ENCODE measurements at places on chromosomes 1 and 21.

DNA sequence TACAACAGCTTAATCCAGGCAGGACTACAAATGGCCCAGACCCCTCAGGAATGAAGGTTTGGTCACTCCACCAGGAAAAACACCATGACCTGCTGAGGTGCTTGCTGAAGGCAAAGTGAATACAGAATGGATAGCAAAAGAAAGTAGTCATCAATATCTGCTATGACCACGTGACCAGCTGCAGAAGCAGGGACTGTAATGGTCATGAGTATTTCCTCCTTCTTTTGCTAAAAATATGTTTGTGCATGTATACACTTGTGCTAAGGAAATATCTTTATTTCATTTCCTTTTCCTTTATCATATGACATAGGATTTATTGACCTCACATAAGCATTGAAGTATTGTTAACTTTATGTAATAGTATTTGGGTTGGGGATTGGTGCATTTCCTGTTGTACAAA, 26.4 kb upstream of the GOLT1A start:
- DNase-seq, result no peak

DNA sequence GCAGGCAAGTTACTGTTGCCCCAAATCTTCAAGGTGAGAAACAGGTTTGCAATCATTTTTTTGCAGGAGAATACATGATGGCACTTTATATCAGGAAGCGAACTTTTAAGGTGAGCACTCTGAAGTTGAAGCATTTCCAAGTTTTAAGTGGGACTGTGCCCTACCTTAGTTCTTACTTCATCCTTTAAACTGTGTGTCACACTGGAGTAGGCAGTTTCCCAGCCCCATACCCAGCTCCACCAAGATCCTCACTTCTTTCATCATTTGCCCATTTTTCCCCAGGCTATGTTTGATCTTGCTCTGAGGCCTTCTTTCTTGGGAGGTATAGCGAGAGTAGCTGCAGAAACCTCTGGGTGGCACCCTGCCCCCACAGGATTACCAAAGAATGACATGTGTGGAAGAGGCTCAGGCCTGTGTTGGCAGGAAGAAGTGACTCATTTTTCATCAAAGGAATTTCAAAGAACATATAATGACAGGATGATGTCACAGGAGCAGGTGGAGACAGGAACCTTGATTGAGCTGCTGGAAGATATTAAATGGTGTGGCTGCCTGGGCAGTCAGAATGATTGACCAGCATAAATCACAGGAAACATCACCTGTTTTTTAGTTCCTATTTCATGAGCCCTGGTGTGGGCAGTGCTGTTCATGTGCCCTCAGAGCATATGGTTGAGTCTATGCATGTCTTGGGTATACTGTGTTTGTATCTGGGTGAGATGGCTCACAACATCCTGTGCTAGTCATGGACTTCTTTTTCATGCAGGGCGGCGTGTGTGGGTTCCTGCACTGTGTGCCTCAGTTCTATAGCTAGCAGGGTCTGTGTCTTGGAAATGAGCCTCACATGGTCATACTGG, 20.8 kb upstream of the MACF1 start:
- DNase-seq, result peak; percentile 84

GRCh38 chr1:168491527-168492164, 52.2 kb downstream of the XCL2 start:
- DNase-seq, result no peak

GRCh38 chr21:36551731-36552433, 72.0 kb upstream of the CLDN14 start:
- no peak for DNase-seq

- no peak for DNase-seq
Observed at GRCh38 chr1:1430114-1430982, 5.1 kb upstream of the VWA1 start.

GRCh38 chr21:34513129-34513675, 1.2 kb upstream of the KCNE1 start:
- DNase-seq, result no peak

DNA sequence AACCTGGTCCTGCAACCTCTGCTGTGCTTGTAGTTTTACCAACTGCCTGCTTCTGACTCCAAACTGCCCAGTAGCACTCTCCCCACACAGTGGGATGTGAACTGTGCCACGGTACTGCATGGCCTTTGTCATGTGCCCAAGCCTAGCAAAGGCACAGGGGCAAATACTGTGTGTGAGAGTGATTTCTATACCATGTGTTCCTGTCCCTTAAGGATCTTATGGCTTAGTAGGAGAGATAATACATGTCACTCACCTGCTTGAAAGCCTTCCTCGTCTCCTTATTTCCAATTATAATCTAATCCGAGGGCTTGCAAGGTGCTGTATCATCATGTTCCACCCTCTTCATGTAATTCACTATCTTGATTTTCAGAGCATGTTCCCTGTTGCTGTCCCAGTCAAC, 51.3 kb downstream of the UBE4B start:
- DNase-seq, result no peak

GRCh38 chr1:60345621-60346020, 272.1 kb upstream of the C1orf87 start:
- DNase-seq, result no peak

GRCh38 chr1:109730666-109731065, 10.2 kb downstream of the GSTM3 start:
- no peak for DNase-seq

DNA sequence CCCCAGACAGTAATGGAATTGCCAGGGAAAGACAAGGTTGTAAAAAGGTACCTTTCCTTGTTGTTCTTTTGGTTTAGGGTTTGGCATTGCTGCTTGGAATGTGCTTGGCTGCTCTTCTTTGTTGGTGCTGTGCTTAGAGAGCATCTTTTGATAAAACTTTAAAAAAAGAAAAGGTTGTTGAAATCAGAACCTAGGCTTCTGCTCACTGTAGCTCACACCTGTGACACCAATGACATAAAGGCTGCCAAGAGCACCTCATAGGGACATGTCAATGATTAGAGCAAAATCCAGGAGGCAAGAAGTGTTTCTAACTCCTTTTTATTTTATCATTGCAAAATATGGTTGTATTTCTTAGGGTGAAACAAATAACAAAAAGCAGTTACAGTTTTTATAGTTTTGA, 28.9 kb downstream of the CLEC20A start:
- no peak for DNase-seq

DNA sequence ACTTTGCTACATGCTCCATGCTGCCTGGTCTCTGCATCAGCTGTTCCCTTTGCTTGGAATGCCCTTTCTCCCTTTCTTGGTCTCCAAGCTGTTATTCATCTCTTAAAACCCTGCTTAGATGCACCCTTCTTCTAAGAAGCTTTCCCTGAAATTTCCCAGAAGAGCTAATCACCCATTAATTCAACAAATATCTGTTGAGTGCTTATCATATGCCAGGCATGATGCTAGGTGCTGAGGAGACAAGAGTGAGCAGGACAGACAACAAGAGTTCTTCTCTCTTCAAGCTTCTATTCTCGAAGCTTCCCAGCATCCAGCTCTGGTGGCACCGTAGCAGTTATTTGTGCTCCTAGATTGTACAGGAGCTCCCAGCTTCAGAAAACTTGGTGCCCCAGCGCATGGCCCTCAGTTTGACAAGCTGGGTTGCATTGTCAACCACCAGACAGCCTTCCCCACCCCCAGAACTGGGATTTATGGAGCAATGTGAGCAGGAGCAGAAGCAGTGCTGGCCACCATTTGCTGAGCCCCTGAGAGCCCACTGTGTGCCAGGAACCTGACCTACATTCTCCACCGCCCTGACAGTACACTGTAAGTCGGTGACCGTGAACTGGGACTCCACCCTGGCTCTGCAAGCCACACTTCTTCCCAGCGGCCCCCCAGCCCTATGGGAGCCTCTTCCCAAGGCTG, 68.0 kb upstream of the ACOT11 start:
- DNase-seq, result no peak

- DNase-seq, result no peak
Observed at GRCh38 chr21:46545363-46545762, 59.5 kb downstream of the S100B start.

DNA sequence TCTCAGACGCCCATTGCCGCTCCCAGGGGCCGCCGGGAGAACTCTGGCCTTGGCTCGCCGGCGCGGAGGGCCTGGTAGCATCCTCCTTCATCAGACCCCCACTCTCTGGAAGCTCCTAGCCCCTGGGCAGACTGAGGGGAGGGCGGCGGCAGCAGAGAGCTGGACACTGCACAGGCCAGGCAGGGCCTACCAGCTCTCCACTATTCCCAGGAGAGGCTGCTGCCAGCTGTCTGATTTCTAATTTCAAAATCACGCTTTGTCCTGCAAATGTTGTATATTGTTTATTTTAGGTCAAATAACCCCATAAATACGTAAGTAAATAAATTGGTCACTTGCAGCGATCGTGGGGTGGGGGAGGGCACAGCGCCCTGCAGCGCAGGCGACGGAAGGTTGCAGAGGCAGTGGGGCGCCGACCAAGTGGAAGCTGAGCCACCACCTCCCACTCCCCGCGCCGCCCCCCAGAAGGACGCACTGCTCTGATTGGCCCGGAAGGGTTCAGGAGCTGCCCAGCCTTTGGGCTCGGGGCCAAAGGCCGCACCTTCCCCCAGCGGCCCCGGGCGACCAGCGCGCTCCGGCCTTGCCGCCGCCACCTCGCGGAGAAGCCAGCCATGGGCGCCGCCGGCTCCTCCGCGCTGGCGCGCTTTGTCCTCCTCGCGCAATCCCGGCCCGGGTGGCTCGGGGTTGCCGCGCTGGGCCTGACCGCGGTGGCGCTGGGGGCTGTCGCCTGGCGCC, at the start of gene MTARC1:
MTARC1 (plus strand) TSS at position 577 of the 732 bp plus-strand sequence; CDS start at position 609, 32 bp downstream.
- peak; percentile 11 for DNase-seq

DNA sequence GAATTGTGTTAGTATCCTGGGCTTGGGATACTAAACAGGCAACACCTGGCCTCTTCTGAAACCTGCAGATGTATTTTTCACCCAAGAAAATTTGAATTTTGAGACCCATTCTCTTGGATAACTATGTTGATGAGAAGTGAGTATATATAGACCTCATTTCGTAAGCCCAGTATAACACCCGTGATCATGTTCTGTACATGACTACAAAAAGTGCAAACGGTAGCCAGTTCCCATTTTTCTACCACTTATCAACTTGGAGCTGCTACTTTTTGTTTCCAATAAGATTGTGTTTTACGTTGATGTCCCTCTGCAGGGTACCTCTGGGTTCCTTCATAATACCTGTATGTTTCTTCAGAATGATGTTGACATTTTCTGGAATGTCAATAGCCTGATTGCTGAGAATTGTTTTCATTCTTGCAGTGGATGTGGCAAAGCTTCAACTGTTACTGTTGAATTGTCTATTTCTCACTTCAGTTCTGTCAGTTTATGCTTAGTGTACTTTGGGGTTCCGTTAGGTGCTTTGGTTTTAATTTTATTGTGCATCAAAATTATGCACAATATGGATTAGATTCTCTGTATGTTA, 48.1 kb downstream of the ZFYVE9 start:
- no peak for DNase-seq

DNA sequence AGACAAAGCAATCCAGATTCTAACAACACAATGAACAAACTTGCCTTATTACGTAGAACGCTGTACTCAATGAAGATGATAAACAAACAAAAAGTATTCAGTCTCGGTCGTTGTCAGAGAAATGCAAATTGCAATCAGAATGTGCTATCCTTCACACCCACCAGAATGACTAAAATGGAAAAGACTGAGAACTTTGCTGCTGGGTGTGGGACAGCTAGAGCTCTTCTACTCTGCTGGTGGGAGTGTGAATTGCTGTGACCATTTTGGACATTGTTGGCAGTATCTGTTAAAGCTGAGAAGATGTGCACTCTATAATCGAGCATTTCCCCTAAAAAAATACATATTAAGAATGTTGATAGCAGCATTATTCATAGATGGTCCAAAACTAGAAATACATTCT, 111.4 kb downstream of the PEX14 start:
- DNase-seq, result no peak

DNA sequence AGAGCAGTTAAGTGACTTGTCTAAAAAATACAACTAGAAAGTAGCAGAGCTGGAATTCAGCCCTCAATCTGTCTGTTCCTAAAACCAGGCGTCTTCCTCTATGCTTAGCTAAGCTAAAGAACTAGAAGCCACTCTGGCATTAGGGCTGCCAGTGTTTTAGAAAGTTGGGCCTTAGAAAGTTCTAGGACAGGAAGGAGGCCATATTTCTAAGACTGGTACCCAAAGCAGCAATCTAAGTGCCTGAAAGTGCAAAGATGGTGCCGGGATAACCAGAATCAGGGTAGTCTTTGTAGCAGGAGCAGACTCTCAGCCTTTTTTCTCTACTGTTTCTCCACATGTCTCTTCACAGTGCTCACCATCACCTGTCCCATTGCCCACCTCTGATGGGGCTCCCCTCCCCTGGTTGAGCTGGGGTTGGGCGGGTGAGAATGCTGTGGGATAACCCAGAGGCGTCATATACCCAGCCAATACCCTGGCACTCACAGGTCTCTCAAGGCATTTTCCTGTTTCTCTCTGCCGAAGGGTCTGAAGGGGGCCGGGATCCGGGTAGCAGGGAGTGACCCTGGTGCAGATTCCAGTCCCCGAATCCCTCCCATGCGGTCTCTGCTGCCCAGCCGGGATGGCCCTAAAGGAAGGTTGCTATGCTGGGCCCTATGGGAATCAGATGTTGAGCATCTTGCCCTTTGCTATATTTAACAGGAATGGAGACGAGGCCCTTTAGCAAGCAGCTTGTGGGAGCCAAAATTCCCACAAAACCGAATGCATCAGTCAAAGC, 1.1 kb upstream of the RCSD1 start:
- peak; percentile 23 for DNase-seq

- no peak for DNase-seq
Observed at GRCh38 chr1:207361889-207362288, 40.4 kb downstream of the CD55 start.

GRCh38 chr1:36533897-36534296, 51.2 kb upstream of the CSF3R start:
- no peak for DNase-seq

DNA sequence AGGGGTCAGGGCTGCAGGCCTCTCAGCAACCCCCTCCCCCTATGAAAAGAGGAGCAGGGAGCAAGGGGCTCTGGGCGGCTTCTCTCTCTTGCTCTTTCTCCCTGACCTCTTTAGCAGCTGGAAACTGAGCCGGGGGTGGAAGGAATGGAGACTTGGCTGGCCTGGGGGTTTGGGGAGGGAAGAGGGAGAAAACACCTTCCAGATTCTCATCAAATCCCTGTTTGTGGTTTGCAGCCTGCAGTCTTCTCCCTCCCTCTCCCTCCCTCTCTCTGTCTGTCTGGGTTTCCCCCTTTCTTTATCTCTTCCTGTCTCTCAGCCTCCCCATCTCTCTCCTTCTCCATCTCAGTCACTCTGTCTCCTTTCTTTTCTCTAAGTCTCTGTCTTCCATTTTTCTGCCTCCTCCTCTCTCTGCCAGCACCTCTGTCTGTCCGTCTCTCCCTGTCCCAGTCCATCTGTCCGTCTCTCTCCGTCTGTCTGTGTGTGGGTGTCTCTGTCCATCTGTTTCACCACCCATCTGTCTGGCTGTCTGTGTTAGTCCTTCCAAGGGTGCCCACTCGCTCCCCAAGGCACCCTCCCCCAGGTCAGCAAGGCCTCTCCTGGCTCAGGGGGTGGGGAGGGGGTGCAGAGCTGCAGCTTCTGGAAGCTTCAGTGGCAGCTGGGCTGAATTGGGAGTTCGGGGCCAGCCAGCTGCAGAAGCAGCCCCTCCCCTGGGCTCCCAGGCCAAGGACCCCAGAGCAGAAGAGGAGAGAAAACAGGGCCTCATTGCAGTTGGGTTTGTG, 6.2 kb downstream of the AHDC1 start:
- no peak for DNase-seq
